ENCODE measurements at places on chromosomes 2 and 18. TPM values are rescaled to one million over a fixed set of nuclear protein-coding genes. Genes with fewer than 3 reads are reported as not detected.

DNA sequence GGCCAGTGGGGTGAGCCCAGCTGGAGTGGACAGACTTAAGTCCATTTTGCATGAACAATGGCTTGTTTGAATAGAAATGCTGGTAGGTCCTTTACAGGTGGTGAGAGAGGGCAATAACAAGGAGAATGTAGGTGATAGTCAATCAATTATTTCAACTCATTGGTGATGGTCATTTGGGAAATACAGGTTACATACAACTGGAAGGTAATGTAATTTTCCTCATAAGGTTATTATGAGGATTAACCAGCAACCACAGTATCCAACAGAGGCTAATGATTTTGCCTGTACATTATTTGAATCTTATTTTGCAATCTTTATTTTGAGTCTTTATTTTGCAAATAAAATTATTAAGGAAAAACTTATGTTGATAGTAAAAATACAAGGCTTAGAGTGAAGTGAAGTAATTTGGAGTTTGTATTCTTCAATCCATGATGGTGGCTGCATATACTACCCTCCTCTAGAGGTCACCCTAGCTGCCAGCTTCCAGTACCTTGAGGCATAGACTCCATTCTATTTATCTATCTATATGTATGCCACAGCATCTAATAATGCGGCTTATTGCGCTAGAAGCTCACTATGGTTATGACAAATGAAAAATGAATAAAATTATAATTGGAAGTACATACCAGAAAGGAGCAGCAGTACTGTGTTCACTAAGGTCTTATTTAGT, 20.5 kb upstream of the HNMT start:
- no peak for DNase-seq

The PROKR1 gene
- total RNA-seq: not detected

GRCh38 chr2:24926602-24927252, 6.7 kb upstream of the ADCY3 start:
- DNase-seq: no peak

- DNase-seq: no peak
Observed at GRCh38 chr18:41922841-41923240, 32.2 kb upstream of the PIK3C3 start.

DNA sequence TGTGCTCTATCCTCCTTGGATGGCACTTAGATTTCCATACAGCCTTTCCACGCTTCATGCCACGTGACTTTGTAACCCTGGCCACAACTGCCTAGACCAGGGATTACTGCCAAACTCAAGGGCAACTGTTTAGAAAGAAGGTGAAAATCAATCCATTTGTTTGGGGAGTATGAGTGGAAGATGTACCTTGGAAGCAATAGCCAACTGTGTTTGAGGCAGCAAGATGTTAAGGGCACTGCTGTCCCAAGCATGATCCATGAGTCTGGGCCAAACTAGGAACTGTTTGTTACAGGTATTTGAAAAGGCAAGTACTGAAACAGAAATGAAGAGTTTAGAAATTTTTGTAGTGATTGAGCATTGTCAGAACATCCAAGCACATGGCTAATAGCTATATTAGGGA, 138.9 kb downstream of the CDC42EP3 start:
- no peak for DNase-seq

- DNase-seq: peak; percentile 99
Observed at GRCh38 chr2:215311625-215312396, at the start of gene ATIC. Gene ATIC, plus strand, starts transcription at chr2:215312059. Its CDS starts 84 bp downstream, at chr2:215312143.

DNA sequence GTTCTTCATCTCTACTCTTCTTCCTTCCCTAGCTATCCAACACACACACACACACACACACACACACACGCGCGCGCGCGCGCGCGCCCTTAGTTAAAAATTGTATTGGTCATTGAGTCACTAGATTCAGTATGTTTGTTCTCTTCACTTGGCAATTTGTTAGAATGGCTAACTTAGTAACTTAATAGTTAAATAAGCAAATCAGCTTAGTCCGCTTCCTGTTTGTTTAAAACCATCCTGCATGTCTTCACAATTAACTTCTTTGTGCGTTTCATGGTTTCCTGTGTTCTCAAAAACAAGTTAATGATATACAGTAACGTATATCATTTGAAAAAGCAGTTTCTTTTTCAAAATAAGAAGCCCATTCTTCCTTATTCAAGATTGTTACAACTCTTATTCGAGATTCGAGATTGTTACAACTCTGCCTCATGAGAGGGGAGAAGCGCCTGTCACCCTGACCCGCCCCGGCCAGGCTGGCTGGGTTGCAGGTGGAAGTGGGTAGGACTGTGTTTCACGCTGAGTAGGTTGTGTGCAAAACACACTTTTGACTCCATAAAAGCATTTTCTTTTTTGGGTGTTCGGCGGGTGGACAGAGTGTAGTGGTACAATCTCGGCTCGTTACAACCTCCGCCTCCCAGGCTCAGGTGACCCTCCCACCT, 9.5 kb upstream of the CNNM3 start:
- no peak for DNase-seq

DNA sequence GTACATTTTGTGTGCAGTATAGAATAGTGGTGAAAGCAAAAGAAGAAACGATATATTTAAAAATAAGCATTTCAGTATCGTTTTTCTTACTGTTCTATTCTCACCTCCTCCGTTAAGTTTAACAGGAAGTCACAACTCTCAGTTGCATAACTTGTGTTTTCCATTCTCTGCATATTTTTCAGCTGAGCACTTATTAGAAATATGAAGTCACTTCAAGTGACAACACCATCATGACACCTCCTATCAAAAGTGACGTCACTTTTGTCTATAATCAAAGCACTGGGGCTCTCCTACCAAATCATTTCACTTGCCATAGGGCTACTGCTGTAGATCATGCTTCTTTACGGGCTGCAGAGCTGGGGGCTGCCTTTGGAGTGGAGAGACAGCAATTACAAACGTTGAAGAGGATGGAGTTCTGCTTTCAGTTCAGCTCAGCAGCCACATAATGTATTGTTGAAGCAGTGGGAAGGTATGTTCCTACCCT, 36.3 kb downstream of the STAT4 start:
- no peak for DNase-seq

DNA sequence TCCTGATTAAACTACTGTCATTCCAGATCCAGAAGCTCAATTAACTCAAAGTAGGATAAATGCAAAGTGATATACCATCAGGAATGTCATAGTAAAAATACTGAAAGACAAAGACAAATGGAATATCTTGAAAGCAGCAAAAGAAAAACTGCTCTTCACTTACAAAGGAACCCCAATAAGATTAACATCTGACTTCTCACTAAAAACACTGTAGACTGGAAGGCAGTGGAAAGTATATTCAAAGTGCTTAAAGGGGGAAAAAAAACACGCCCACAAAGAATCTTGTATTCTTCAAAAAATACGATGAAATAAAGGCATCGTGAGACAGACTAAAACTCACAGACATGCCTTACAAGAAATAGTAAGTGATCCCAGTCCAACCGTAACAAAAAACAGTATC, 195.7 kb downstream of the DOK6 start:
- no peak for DNase-seq

The SH3RF3 gene
- total RNA-seq: 13.0 TPM

DNA sequence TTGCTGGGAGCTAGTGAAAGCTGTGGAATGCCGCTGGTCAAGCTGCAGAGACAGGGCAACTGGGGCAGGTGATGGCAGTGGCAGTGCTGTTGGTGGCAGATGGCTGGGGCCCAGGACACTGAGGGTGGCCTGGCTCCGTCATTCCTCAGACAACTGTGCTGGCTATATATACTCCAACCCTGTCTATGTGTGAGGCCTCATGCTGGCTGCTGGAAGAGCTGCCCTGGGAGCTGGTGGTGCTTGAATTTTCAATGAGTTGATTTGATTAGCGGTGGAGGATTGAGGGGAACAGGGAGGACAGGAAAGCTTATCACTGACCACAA, 66.5 kb upstream of the TMEM200C start:
- DNase-seq: no peak

The CFAP221 gene
- total RNA-seq: 0.97 TPM

GRCh38 chr2:53407363-53408080, 360.1 kb upstream of the CHAC2 start:
- no peak for DNase-seq

The HOXD12 gene
- not detected for total RNA-seq

The GPAT2 gene
- 8.4 TPM for total RNA-seq

The MZT2B gene
- 174 TPM for total RNA-seq

DNA sequence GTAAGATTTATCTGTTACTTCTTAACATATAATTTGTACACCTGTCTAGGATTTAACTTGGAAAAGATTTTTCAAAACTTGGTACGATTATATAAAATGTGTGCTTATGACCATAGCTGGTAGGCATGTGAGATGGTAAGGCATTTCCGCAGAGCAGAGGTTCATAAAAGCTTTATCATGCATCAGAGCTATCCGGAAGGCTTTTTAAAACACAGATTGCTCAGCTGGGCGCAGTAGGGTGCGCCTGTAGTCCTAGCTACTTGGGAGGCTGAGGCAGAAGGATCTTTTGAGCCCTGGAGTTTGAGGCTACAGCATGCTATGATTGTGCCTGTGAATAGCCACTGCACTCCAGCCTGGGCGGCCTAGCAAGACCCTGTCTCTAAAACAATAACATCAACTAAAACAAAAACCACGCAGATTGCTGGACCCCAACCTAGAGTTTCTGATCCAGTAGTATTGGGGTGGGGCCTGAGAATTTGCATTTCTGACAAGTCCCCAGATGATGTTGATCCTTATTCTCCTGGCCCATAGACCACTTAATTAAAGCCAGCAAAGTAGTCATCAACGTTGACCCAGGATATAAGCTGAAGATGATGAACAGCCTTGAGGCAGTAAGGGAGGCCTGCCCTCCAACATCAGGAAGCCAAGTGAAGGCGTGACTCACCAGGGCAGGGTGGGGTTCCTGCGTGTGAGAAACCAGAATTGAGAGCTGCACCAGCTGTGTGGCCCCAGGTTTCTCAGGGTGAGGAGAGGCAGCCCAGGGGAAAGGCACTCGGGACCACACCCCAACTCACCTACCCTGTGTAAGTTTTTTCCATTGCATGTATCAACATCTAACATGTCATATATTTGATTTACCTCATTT, 21.6 kb upstream of the SLC20A1 start:
- DNase-seq: no peak

DNA sequence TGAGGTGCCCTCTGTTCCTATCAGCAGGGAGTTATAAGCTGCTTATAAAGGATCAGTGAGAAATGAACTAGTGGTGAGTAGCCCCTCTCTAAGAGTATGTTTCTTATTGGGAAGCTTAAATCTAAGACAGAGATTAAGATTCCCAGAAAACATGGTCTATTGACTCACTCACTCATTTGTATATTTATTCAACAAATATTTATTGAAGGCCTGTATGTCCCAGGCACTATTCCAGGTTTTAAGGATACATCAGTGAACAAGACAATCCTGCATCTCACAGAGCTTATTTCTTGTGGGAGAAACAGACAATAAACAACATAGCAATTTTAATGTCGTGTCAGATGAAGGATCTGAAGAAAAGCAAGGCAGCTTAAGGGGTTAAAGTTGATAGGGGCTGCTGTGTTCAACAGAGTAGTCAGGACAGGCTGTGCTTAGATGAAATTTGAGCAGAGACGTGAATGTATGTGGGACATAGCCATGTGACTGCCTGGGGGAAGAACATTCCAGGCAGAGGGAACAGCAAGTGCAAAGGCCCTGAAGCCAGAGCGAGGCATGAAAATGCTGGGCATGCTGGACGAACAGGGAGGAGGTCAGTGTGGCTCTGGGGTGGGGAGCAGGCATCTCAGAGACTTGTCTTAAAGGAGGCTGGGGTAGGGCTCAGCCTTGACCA, 14.8 kb upstream of the PSD4 start:
- no peak for DNase-seq

DNA sequence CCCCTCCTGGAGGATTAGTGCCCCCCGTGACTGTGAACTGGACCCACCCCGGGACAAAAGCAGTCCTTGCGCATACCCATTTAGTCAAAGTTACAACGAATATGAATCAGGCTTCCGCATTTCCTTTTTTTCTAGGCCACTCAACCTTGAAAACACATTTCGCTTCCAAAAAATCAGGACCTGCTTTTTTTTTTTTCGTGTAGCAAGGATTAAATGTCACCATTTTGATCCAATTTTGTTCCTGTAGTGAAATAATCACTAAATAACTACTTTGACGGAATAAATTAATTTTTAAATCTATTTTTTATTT, 464 bp upstream of the FTCDNL1 start:
- DNase-seq: no peak

DNA sequence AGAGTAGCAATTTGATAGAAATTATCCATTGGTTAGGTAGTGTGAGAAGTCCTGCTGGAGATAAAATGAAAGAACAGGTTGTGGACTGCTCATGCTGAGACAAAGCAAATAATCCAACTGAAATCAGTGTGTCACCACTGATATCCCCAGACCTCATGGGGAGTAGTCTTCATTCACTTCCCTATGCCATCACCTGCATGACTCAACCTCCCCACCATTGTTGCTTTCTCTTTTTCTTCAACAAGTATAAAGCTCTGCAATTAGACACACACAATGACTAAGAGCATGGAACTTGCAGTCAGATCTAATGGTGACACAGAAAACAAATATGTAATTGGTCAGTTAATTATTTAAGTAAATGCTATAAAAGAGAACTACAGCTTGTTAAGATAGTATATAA, 475.3 kb downstream of the RIT2 start:
- DNase-seq: no peak

DNA sequence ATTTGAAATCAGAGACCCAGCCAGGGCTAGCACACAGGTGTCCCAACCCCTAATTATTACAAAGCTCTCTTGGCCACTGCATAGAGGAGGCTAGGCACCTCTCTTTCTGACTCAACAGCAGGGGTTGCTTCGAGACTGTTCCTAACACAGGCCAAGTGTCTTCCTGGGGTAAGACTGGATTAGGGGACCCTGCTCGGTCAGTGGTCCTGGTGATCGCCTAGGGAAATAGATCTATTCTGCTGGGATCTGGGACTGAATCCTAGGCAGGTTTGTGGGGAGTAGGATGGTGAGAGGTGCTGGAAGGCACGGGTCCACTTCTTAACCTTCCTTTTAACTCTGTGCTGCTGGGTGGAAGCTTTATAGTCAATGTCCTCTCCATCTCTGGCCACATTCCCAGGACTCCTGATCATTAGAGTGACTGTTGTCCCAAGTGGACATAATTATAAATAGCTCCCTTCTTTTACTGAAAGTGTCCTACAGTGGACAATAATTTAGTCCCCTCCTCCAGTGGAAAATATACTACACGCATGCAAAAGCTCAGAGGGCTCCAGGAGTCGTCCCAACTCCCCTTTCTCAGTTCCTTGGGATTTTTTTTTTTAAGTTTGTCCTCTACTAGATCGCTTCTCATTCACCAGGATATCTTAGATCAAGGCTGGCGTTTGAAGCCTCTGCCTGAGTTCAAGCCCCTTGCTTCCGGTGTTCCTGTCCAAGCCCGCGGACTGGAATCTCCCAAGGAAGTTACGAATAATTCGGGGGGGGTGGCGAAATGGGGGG, 1.3 kb upstream of the TRIB2 start:
- peak; percentile 24 for DNase-seq

The GYPC gene
- 197 TPM for total RNA-seq

GRCh38 chr2:182642328-182642727, 73.7 kb upstream of the DNAJC10 start:
- DNase-seq: no peak

The SLC25A52 gene
- not detected for total RNA-seq

DNA sequence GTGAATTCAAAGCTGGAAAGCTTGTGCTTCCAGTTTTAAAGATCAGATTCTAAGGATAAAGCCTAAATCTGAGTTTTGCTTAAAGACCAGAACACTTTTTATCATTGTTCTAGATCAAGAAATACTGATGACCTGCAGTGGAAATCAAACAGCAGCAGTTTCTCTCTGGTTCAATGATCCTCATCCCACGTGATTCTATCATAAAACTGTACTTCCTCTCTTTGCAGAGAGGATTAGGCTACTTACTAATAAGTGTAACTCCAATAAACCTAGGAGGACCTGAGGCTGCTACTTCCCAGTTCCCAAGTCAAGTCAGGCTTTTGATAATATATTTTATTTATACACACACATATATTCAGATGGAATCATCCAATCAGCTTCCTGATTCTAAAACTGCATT, 81.9 kb downstream of the TCF4 start:
- DNase-seq: no peak

All from esophagus muscularis mucosa (tissue), 4 donors.